CD4-positive, alpha-beta T cell treated with Interleukin-1 beta for 1 hour (primary cell): ENCODE measurements at places on chromosomes 6 and 20.
A peak's percentile ranks its signal among the peaks of the same experiment; 100 is the strongest.

DNA sequence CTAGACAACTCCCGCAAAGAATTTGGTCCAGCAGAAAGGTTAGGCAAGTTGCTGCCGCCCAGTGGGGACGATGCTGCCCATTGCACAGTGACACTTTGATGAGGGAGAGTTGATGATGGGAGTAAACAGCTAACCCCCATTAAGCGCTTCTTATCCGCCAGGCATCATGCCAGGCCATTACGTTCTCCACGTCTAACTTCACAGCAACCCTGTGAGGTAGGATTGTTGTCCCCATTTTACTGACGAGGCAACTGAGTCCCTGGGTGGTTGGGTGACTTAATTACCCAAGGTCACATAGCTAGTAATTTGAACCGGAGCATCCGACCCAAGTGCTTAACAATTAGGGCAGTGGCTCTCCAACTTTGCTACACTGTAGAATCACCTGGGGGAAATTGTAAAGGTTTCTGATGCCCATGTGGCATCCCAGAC is 738 bp downstream of the RALGAPB start:
- DNase-seq: no peak

DNA sequence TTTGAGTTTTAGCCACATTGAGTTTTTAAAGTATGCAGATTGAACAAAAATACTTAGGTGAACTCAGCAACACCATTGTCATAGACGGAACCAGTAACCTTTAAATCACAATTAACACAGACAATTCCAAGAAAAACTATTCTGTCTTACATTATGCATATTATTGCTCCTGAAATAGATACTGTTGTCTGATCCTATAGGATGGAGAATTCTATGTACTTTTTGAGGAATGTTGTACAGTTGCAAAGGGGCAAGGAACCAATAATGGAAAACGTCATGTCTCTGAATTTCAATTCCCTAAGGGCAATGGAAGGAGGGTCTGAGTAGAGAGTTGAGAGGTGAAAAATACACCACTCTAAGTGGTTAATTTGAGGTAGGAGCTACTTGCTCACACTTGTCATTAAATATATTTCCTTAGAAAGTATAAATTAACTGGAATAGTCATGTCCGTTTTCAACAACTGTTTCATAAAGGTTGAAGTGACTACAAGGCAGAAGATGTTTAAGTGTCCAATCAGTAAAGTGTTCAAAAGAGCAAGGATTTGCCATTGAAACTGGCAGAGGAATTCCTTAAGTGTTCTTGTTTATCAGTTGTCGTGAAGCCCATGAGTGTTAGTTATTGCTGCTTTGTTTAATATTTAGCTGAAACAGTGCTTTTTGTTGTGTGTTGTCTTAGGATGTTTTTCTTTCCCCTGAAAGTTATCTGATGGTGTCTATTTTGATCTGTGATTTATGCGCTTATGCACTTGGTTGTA is 1.3 kb downstream of the NKAIN2 start:
- DNase-seq: no peak

DNA sequence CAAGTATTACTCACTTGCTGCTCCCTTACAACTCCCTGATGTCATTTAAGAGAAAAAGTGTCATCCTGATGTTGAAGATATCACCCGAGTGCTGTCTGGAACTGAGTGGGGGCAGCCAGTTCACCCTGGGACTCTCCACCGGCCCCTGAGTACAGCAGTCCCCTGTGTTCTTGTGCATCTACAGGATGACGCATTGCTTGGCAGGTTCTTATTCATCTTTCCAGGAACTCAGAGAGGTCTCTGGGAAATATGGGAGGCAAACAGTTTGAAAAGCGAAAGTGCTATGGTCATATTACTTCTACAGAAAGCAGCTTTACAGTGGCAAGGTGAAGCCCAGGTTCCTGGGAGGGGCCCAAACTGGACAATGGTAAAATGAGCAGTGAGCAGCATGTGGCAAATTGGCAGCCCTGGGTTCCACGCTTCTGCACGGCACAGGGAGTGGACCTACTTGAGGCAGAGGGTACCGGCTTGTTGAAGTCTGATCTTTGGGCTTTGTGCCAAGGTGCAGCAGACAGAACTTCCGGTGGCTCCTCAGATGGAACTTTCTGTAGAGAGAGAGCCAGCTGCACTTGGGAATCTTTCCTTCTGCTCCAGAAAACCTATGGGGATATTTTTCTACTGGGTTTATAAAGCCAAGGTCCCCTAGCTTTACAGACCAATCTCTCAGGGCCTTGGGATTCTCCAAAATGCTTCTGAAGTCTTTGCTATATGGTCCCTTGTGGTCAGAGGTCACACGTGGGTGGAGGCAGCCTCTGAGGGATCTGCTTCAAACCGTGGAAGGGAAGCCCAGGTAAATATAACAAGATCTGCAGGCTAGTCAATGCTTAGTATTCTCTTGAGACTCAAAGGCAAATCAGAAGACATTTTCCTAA is 128.3 kb downstream of the MAP3K7 start:
- peak; percentile 32 for DNase-seq

DNA sequence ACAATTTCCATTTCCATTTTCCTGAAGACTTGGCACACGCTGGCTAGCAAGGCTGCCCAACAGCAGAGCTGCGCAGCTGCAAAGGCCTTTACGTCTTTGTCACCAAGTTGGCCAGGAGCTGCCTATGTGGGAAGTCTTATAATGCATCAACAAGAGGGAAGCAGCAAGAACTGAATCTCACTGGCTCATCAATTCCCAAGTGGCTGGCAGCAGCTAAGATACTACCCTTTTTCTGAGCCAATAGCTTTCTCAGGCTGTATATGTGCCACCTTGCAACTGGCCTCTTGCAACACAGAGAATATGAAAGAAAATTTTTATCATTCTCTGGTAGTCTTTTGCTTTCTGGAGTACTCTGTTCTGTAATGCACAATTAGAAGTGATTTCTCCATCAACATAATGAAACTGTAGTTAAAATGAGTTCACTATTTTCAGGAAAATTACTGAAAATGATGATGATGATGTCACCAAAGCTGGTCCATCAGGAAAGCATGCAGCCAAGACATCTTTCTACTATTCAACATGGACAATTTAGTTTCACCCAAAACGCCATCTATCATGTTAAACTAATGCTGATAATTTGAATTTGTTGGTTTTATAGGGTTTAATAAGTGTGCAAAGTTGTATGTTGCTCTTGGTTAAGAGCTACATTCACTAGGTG is 97.3 kb upstream of the FOXA2 start:
- no peak for DNase-seq

GRCh38 chr6:124819346-124819745 is 142.9 kb upstream of the RNF217 start:
- DNase-seq: no peak

- DNase-seq: no peak
These were observed 36.2 kb upstream of the SCUBE3 start for GRCh38 chr6:35177596-35177995.

- no peak for DNase-seq
These were observed 94.9 kb downstream of the CEBPB start for GRCh38 chr20:50285376-50286173.

- DNase-seq: no peak
These were observed 6.8 kb upstream of the COMMD7 start for GRCh38 chr20:32749914-32750637.

DNA sequence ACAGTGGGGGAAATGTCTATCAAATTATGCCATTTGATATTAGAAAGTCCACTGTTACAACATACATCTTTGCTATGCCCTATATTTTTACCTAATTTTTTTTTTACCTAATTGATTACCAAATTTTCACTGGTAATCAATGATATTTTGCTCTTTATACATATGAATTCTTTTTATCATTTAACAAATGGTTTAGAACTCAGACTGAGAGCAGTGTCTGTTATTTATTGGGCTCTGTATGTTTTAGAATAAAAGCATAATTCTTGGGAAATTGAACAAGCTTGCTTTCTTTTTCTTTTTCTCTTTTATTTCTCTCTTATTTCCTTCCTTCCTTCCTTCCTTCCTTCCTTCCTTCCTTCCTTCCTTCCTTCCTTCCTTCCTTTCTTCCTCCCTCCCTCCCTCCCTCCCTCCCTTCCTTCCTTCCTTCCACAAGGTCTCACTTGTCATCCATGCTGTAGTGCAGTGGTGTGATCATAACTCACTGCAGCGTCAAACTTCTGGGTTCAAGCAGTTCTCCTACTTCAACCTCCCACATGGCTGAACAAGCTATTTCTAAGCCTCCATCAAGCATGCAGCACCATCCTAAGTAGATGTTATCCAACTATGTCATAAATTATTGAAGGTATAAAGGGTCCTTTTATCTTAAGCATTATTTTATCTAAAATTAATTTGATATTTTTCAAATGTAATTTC is 911.7 kb upstream of the CITED2 start:
- no peak for DNase-seq

GRCh38 chr6:4322846-4323309 is 187.5 kb upstream of the ECI2 start:
- DNase-seq: no peak

GRCh38 chr6:113365191-113365590 is 492.0 kb upstream of the MARCKS start:
- no peak for DNase-seq

- DNase-seq: no peak
These were observed 135.3 kb downstream of the LINC00237 start for GRCh38 chr20:20970841-20971240.

DNA sequence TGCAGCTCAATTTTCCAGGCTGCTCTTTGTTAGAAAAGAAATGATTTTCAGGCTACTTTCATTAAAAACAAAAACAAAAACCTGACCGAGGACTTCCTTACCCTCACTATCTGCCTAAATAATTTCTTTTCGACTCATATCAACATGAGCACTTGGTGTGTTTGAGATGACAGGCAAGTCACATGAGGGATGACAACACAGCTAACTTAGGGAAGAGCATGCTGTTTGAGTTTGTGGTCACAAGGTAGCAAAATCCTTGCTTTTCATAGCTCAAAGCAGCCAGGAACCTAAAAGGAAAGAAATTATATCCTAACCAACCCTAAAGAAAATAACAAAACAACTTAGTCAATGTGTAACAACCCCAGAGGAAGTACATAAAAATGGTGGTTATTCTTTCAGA is 459.5 kb downstream of the KIF16B start:
- DNase-seq: no peak

DNA sequence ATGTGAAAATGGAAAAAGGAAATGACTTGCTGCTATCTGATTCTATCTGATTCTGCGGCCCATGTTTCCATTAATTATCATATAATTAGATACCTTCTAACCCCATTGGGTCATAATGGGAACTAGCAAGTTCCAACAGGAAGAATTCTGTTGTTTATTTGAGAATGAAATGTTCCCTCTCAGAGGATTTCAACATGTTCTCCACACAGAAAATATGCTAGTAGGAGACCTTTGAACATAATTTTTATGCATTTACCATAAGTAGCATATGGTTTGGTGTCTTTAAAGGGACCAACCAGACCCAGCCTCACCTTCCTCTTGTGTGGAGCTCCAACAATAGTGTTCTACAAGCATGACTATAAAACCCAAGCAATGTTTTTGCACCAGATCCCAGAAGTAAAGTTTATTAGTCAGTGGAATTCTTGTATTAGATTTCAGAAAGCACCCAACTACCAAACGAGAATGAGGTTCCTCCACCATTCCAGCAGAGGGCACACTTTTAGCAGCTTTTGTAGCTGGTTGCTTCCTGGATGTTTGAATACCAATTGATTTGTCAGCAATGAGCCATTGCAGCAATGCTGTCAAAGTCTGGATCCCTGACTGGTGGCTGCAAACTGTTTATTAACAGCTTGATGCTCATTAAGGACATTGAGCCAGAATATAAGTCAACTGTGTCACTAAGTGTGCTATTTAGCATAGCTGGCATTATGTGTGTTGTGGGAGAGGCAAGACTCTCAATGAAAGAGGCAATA is 143.6 kb upstream of the GJE1 start:
- DNase-seq: no peak

DNA sequence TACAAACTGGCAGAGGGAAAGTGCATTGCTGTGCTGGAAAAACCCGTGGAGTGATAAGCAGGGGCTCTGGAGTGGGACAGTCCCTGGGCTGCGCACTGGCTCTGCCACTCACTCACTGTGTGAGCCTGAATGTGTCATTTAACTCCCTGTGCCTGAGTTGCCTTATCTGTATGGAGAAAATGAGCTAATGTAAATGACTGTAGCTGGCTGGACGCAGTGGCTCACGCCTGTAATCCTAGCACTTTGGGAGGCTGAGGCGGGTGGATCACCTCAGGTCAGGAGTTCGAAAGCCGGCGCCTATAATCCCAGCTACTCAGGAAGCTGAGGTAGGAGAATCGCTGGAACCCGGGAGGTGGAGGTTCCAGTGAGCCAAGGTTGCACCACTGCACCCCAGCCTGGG is 18.4 kb upstream of the RPN2 start:
- DNase-seq: no peak

- no peak for DNase-seq
These were observed 218.9 kb downstream of the SLC24A3 start for GRCh38 chr20:19431316-19431700.

- DNase-seq: no peak
These were observed 78.6 kb upstream of the SLC22A16 start for GRCh38 chr6:110554966-110555460.

DNA sequence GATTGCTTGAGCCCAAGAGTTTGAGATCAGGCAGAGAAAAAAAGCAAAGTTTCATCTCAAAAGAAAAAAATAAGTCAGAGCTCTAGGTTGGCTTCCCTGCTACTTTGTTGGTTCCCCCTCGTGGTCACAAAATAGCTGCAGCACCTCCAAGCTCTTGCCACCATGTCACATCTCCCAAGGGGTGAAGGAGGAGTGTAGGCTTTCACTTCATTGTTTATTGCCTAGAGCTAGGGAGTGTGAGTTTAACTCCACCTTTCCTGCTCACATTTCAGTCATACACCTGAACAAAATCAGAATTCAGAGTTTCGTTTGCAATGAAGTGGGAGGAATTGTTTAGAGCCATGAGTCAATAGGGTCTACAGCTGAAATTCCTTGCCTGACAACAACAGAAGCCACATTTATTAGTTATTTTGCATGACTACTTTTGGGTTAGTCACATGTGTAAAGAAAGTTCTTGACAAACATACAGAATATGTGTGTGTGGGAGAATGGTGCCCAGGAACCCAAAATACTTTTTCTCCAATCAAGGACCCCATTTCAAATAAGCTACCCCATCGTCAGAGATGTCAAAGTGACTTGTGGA is 56.2 kb upstream of the UFL1 start:
- no peak for DNase-seq

DNA sequence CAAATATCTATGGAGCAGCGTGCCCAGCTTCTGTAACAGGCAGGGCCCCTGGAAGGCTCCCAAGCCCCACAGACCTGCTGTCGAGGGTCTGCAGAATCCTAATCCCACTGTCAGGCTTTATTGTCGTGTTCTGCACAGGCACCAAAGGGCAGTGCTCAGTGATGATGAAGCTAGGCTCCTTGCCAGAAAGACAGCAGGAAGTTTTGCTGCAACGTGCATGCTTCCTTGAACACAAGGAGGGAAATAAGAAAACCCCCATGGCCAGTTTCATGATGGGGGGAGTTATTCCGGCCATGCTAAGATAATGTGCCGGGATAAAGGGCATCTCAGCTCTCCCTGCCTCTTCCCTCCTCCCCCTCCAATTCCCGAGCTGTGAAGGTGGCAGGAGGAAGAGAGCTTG is 109.4 kb upstream of the KCNG1 start:
- DNase-seq: no peak

GRCh38 chr6:19153270-19153980 is 683.7 kb upstream of the ID4 start:
- no peak for DNase-seq
